ENCODE measurements at places on chromosomes 6 and 20.
A peak's percentile ranks its signal among the peaks of the same experiment; 100 is the strongest.

DNA sequence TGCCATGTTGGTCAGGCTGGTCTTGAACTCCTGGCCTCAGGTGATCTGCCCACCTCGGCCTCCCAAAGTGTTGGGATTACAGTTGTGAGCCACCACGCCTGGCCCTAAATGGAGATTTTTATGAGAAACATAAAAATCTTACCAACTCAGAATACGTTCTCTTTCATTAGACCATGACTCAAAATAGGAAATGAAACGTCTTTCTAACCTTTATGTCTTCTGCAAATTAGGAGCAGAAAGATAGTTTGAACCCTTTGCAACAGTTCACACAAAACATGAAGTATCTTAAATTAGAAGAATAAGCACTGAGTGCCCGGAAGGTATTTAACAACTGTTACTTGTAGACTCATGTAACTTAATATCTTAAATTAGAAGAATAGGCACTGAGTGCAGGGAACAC lies 48.3 kb downstream of the AHI1 start:
- DNase-seq: no peak

GRCh38 chr6:105400501-105400900 lies 2.4 kb downstream of the PREP start:
- no peak for DNase-seq

DNA sequence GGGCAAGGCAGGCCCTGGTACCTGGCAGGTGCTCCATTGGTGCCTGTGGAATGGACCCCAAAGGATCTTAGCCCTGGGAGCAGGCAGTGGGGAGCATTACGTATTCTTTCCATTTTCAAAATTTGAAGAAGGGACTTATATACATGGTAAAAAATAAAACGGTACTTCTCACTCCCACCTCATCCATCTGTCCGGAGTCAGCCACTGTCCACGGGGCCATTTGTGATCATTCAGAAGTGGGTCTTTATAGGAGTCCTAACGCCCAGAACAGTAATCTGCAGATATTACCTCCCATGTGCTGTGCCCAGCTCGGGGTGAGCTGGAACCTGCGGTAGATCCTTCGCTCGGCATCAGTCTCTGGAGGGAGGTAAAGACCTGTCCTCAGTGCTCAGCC lies 110.4 kb downstream of the SYCP2 start:
- DNase-seq: no peak

GRCh38 chr20:23646106-23646873 lies 8.5 kb upstream of the CST3 start:
- no peak for DNase-seq

- no peak for DNase-seq
Measured at GRCh38 chr6:121678245-121678644, 242.8 kb downstream of the GJA1 start.

DNA sequence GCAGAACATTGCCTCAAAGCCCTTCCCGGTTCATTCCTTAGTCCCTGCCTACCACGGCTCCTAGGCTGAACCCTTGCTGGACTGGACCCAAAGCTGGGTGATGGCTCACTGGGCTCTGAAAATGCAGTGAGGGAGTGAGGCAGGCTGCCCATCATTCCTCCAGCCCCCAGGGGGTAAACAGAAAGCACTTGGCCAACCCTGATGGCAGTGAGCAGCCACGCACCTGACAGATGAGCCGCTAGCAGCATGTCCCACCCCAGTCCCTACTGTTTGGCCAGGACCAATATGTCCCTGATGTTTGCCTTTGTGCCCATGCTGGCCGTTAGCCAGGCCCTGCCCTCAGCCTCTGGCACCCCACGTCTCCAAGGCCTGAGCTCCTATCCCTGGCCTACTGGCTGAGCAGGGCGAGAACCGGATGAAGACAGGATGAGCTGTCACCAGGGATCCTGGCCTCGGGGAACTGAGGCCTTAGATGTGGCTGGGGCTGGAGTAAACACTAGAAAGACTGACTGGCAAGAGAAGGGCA lies 19.4 kb upstream of the BAK1 start:
- no peak for DNase-seq

DNA sequence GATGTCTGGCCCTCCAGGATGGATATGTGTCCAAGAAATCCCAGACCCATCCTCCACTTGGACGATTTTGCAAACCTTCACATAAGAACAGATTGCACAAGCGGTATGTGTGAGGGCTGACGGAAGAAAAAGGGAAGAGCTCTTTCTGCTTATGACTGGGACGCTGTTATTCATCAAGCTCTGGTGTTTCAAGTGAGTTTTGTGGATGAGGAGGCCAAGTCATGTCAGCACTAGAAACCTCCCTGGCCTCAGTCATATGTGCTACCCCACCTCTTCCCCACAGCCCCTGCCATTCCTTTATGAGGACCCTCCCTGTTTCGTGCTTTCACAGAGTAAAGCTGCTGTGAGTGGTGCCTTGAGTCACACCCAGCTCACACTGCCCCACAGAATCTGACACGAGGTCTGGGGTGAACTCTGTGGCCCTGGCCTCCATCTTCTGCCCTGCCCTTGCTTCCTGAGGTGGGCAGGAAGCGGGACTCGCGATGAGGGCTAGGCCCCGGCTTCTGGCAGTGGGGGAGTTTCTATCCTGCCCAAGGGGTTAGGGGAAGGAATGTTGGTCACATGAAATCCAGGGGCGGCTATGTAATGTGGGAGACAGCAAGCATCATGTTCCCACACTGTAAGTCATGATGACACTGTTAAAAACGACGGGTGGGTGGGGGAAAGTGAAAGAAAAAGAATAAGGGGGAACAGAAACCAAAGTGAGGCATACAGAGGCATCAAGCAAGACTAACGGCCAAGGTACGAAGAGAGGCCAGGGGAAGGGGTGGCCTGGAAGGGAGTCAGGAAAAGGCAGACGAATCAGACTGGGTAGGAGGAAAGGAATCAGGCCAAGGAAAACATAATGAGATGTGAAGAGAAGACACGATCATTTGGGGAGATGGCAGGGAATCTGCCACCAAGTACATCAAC lies 78.1 kb downstream of the PRDM1 start:
- peak; percentile 49 for DNase-seq

DNA sequence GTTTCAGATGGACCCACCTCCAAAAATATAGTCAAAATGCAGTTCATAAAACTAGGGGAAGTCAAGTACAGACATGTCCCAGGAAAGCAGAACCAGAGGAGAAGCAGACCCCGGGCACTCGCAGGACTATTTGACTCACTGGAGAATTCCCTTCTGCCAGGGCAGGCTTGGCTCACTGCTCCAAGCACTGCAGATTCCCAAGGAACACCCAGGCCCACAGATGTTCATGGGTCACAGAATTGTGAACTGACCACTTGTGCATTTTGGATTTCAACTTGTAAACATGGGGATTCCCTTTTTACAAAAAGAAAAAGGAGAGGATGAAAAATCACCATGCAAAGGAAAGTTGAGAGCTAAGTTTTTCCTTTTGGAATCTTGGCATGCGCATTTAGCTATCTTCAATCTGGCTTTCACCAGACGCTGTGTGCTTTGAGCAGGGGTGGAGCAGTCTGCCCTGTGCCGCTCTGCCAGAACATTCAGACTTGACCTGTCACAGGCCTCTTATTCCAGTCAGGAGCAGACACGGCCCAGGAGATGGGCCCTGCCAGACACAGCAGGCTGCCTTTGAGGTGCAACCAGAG lies 237.5 kb upstream of the TAB2 start:
- no peak for DNase-seq

DNA sequence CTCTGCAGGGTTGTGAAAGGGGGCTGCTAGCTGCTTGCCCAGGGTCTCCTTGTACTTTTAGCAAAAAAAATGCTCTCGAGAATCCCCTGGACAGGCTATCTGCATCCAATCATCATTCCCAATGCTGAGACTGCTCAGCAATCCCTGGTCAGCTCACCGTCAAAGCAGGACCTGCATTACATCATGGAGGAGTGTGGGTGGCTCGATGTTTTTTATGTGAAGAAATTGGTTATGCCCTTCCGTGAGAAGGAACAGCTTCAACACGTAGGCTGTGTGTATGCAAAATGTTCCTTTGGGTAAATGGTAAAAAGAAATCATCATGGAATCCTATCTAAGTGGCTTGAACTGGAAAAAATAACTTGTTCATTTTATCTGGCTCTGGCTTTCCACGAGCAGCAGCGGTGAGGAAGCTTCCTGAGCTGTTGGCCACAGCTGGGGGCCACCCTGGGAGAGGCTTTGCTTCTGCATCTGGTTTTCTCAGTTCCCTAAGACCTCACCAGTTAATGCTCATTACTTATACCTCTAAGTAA lies 111.4 kb downstream of the FYN start:
- no peak for DNase-seq

- no peak for DNase-seq
Measured at GRCh38 chr6:21277601-21278374, 315.8 kb upstream of the SOX4 start.

- no peak for DNase-seq
Measured at GRCh38 chr6:14734416-14735340, 511.2 kb upstream of the JARID2 start.

DNA sequence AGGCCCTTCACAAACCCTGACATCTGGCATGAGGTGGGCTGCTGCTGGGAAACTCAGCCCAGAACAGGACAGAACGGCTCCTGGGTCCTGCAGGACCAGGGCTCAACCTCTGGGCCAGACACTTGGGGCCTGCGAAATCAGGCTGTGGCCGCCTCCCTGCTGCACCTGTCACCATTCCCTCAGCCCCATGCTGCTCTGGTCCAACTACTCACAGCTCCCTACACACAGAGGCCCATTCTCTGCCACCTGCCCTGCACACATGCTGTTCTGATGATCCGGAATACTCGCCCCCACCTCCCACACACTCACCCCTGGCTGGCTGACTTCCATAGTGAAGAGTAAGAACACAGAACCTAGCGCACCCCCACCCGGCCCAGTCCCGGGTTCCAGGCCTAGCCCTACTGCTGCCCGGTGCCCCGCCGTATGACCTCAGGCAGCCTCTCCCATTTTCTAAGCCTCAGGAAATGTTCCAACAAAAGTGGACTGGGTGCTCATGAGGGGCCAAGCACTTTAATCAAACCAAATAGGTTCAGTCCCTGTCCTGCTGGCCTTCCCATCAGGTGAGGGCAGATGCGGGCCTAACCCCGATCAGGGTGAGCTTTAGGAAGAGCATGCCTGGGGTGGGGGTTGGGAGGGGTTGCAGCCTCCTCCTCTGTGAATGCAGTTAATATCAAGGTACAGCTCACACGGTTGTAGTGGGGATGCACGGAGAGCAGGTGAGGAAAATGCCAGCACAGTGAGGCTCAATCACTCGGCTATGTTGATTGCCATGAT lies 3.9 kb downstream of the PEDS1 start:
- DNase-seq: no peak

DNA sequence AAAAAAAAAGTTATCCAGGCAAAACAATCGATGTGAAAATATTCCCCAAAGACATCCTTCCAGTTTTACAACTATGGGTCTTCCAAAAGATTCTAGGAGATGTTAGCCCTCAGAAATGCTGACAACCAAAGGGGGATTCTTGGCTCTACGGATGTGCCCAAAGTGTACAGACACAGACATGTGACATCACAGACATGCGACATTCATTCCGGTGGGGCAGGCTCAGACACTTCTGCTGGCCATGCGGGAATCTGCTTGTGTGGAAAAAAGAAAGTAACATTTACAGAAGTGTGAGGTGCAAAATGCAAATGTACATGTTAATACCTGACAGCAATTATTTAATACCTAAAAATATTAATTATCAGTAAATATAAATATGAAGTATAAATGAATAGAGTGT lies 268.6 kb downstream of the FOXC1 start:
- no peak for DNase-seq

DNA sequence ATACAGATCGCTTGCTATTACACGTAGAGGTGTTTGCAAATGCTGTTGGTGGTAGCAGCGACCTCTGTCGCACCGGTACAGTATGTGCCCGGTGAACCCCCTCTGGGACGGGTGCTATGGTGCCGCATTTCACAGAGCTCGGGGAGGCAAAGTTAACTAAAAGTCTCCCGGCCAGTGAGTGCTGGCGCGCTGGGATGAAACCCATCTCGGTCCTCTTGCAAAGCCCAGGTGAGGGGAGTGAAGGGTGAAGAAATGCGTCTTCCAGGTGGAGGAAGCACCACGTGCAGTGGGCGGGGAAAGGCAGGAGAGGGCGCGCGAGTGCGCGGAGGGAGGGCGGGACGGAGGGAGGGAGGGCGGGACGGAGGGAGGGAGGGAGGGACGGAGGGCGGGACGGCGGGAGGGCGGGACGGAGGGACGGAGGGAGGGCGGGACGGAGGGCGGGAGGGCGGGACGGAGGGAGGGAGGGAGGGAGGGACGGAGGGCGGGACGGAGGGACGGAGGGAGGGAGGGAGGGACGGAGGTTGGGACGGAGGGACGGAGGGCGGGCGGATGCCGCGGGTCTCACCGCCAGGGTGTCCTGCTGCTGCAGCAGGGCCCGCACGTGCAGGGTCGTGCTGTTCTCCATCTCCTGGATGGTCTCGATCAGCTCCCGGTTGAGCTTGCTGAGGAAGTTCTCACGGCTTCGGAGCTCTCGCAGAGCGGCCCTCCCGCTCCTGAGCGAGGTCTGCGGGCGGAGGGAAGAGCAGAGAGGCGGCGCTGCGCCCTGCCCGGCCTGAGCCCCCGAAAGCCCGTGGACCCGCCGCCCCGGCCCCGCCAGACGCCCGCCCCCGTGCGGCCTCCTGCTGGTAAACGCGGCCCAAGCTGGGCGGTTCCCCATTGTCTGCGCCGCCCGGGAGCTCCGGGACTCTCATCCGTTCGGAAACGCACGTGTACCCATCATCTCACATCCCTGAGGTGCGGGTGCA lies 11.7 kb downstream of the C20orf96 start:
- DNase-seq: no peak

- DNase-seq: no peak
Measured at GRCh38 chr20:51886341-51886740, 84.0 kb upstream of the SALL4 start.

DNA sequence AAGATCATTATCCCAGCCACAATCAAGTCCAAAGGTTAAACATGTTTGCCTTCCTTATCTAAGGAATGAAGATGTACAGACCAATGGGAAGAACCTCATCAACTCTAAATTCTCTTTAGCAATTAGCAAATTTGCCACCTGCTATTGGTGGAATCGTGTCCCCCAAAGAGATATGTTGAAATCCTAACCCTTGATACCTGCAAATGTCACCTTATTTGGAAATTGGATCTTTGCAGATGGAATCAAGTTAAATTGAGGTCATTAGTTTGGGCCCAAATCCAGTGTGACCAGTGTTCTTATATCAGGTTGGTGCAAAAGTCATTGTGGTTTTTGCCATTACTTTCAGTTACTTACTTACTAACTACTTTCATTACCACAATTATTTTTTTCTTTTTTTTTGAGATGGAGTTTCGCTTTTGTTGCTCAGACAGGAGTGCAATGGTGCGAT lies 31.3 kb downstream of the KLHL31 start:
- DNase-seq: no peak

DNA sequence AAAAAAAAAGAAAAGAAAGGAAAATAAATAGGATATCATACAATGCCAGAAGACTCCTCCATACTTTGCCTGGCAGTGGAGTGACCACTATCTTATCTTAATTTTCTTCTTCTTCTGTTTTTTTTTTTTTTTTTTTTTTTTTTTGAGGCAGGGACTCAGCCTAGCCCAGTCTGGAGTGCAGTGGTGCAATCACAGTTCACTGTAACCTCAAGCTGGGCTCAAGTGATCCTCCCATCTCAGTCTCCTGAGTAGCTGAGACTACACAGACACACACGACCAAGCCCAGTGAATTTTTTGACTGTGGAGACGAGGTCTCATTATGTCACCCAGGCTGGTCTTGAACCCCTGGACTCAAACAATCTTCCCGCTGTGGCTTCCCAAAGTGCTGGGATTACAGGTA lies 17.1 kb upstream of the MMP9 start:
- DNase-seq: no peak
